Activated CD4-positive, alpha-beta memory T cell treated with anti-CD3 and anti-CD28 coated beads, Interleukin-2, amount 10 ng/mL, durations not matched to agents 7 days and 5 days (primary cell): ENCODE measurements at places on chromosomes 13 and 19. TPM values are rescaled to one million over a fixed set of nuclear protein-coding genes. Genes with fewer than 3 reads are reported as not detected.
A peak's percentile ranks its signal among the peaks of the same experiment; 100 is the strongest.

- DNase-seq: no peak
These were observed 5.2 kb downstream of the SYDE1 start for GRCh38 chr19:15112385-15112784.

GRCh38 chr19:44757057-44757734, 8.7 kb downstream of the BCL3 start:
- DNase-seq: no peak

DNA sequence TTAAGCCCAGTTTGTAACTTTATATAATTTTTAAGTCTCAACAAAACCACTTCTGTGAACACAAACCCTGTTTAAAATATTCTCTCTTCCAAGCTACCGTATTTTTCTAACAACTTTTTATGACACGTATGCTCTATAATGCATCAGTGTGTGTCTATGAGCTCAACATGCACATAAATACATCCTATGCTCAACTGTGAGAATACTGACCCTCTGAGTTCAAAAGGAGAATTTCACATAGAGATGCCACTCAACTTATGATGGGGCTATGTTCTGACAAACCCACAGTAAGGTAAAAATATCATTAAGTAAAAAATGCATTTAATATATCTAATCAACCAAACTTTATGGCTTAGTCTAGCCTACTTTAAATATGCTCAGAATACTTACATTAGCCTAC, 1139.7 kb upstream of the SPRY2 start:
- DNase-seq: no peak

GRCh38 chr19:45883881-45884681, 1.9 kb downstream of the IRF2BP1 start:
- no peak for DNase-seq

DNA sequence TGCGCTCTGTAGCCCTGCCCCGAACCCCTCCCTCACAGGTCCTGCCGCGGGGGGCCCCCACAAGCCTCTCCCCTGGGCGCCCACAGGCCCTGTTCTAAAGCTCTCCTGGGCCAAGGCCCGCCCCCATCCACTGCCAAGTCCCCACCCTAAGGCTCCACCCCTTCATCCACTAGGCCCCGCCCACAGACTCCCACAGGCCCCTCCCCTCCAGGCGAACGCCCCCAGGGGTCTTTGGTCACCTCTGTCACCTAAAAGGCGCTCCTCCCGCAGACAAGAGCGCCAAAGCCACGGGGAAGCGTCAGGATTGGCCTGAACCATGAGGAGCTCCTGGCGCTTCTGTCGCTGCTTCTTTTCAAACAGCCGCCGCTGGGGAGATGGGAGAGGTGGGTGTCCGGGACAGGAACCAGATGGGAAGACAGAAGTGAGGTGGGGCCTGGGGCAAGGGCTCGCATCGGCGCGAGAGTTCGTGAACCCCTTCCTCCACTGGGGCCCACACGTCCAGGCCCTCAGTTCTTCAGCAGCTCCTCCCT, 2.3 kb downstream of the TULP2 start:
- peak; percentile 29 for DNase-seq

- no peak for DNase-seq
These were observed 697.5 kb upstream of the PCDH20 start for GRCh38 chr13:62113179-62113578.

- no peak for DNase-seq
These were observed 447 bp downstream of the RBM42 start for GRCh38 chr19:35629332-35629633.

DNA sequence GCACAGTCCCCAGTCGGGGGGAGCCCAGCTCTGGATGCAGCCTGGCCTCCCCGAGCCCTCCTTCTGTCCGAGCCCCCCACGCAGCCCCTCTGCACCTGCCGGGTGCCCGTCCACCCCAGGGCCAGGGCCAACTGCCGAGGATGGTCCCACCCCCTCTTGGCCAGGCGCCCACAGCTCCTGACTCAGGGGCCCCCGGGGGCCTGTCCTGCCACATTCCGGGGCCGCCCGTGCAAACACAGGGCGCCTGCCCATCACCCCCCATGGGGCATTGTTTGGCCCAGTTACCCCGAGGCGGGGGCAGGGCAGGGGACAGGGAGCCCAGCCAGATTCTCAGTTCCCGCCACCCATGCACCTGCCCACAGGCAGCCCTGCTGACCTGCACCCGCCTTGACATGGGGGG, 5.3 kb upstream of the TCF3 start:
- DNase-seq: no peak

- DNase-seq: no peak
These were observed at the start of gene ZNF112 for GRCh38 chr19:44356383-44357111. Gene ZNF112, minus strand, starts transcription at chr19:44356680. Its CDS starts 16,141 bp downstream, at chr19:44340539.

GRCh38 chr13:26946684-26947343, 186.2 kb upstream of the GPR12 start:
- no peak for DNase-seq

- DNase-seq: peak; percentile 46
These were observed 19.2 kb upstream of the UQCR11 start for GRCh38 chr19:1624458-1624857.

GRCh38 chr19:46755077-46755852, 9.0 kb upstream of the STRN4 start:
- DNase-seq: no peak

DNA sequence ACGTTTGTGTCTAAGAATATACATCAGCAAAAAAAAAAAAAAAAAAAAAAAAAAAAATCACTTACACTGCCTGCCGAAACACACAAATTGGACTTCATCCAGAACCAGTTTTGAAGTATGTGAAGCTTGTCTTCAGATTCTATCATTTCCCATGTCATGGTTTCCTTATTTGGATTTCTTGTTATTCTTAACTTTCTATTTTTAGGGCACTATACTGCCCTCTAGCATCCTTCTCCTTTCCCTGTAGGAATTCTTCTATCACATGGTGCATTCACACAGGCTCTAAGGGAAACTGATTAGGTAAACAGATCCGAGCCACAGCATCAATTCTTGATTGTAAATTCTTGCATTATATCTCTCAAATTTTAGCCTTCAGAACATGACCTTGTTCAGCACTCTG, 1507.5 kb downstream of the OLFM4 start:
- no peak for DNase-seq

The CCDC169 gene
- 0.25 TPM for total RNA-seq

The RNF17 gene
- not detected for total RNA-seq

The SYCN gene
- not detected for total RNA-seq
